ENCODE measurements at places on chromosomes 11 and 22. TPM values are rescaled to one million over a fixed set of nuclear protein-coding genes. Genes with fewer than 3 reads are reported as not detected.
A peak's percentile ranks its signal among the peaks of the same experiment; 100 is the strongest.

DNA sequence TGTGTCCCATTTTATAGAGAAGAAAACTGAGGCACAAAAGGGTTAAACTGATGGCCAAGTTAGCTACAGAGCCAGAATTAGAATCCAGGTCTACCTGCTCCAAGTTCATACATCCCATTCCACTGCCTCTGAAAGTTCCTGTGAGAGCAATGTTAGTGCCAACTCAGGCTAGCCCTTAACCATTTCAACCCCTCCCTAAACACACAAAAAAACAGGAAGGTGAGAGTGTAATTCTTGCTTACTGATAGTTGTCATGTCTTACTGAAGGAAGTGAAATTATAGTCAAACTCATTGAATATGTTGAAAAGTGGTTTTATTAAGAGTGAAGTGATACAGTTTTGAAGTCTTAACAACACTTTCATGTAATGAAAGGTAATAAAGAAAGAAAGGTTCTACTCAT lies 2.9 kb upstream of the E2F8 start:
- no peak for DNase-seq

GRCh38 chr11:118705111-118705741 lies 25.8 kb upstream of the TREH start:
- DNase-seq = peak; percentile 41

Gene ARHGAP8
- 25.0 TPM for total RNA-seq

Gene TMEM138
- 38.2 TPM for total RNA-seq

Gene KREMEN1
- total RNA-seq = 28.6 TPM

Gene ZNF280B
- total RNA-seq = 0.51 TPM

All from mucosa of descending colon (tissue), 3 donors.